ENCODE measurements at places on chromosomes 7 and 10.

DNA sequence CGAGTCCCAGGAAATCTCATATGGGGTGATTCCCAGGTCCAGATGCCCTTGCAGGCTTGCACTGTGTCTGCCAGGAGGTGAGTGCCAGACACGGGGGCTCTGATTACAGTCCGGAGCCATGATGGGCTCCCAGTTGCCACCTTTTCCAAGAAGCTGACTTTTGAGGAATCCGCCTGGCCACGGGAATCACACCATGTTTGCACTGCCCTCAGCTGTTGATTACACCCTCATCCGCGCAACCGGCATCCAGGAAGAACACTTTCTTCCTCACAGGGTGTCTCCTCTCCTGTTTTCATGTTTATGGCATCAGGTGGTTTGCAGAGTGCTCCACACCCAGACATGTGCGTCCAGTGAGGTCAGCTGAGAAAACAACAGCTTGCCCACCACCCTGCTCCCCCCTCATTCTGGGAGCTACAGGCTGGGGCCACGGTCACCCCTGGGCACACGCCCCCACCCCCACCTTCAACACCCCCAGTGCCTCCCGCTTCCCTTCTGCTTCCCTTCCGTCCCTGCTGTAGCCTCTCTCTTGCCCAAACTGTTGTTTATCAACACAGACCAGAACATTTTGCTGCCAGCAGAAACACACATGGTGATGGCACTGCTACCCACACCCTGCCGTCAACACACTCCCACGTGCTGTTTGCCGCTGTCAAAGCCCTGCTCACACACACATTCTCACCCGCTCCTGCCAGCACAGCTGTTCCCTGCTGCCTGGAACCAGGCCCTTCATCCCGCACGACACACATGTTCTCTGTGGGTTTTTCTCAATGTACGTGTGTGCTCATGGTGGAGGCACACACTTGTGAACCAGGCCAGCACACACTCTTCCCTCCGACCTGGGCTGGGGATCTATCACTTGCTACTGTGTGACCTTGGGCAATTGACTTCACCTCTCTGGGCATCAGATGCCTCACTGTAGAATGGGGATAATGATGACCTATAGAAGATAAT lies 35.8 kb downstream of the DDIT4 start:
- no peak for DNase-seq

DNA sequence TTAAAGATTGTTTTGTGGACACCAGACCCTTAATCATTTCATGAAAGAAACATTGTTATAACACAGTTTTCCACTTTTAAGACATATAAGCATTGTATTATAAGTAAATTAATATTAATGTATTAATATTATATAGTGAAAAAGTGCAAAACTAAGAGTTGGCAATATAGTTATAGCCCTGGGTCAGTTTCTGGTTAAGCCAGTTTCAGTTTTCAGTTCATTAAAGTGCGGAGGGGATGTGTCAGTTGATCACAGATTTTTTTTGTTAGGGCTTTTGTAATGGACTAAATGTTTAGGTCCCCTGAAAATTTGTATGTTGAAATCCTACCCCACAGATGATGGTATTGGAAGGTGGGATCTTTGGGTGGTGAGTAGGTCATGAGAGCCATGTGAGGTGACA lies 45.7 kb upstream of the GPR37 start:
- no peak for DNase-seq

- peak; percentile 55 for DNase-seq
Measured at GRCh38 chr7:29563590-29564495, at the start of gene PRR15. PRR15 (plus strand) TSS chr7:29563835; CDS start chr7:29566330, 2,495 bp downstream.

GRCh38 chr10:79347894-79348639 lies 798 bp downstream of the PPIF start:
- peak; percentile 5 for DNase-seq

DNA sequence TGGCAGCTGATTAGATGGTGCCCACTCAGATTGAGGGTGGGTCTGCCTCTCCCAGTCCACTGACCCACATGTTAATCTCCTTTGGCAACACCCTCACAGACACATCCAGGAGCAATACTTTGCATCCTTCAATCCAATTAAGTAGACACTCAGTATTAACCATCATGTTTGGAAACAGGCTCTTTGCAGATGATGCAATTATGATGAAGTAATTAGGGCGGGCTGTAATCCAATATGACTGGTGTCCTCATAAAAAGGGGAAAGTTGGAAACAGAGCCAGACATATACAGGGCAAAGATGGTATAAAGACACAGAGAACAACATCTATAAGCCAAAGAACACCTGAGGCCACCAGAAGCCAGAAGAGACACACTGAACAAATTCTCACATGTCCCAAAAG lies 658.6 kb downstream of the CCSER2 start:
- no peak for DNase-seq

DNA sequence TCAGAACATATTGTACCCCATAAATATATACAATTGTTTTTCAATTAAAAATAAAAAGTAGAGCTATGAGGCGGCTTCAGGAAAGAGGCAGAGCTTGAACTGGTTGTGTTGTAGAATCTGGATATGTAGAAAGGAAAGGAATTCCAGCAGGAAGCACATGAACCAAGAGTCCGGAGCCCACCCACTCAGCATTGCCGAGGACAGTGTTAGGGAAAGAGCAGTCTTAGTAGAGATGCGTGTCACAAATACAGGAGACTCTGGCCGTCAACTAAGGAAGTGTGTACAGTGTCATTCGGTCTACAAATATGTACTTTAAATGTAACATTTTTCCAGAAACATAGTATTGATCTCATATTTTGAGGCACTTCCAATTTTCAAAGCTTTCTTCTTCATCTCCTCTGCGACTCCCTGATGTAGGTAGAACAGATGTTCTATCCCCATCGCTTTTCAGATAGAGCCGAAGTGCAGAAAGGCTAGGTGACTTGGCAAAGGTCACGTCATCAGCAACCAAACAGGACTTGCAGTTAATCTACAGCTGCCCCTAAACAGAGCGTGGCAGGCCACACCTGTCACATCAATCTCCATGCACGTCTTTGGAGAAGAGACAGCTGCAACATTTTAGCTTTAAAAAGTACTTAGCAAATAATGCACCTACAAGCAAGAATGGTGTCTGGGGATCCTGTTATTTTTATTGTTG lies 25.3 kb upstream of the GJD4 start:
- DNase-seq: no peak

- DNase-seq: no peak
Measured at GRCh38 chr7:147305827-147306226, 1189.2 kb downstream of the CNTNAP2 start.

GRCh38 chr7:37440738-37441385 lies 7.8 kb downstream of the ELMO1 start:
- no peak for DNase-seq

DNA sequence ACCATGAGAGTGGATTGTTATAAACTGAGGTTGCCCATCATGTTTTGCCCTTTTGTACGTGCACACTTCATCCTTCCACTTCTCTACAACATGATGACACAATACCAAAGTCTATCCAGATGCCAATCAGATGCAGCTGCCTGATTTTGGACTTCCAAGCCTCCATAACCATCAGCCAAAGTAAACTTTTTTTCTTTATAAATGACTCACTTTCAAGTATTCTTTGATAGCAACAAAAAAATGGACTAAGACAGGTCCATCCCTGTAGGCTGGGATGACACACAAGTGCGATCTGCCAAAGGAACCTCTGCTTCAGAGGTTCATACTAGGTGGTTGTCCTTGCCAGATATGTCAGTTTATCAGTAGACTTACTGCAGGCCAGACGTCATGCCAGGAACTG lies 320.2 kb upstream of the FZD1 start:
- no peak for DNase-seq

DNA sequence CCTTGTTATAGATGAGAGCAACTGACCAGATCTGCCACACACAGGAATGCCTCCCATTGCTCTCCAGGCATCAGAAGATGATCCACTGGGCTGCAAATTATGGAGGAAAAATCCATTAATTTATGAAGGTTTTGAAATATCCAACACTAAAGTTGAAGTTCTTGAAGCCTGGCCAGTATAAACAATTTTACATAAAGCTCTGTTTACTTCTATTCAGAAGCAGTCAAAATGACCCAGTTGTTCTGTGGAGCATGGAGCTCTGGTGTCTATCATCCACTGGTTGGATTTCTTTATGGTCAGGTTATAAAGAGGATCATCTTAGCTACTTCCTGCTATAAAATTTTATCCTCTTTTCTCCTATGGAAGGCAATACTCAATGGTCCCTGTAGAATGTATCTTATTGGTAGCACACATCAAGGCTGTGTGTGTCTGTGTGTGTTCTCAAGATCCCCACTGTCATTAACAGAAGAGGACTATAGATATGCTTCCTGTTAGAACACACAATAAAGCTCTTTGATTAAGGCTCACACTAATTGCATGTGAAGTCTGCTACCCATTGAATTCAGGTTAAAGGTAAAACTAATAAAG lies 747.4 kb downstream of the SUGCT start:
- no peak for DNase-seq

DNA sequence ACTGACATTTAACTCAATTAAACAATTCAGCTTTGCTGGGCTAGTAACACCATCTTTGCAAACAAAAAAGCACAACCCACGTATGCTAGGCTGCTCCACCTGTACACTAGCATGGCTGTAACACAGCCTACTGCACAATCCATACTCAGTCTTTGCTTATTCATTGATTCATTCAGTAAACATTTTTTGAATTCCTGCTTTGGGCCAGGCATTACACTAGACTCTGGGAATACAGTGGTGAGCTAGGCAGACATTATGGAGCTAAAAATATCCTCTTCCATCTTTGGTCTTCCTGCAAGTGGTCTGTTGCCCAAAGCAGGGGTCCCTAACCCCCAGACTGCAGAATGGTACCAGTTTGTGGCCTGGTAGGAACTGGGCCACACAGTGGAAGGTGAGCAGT lies 9.9 kb downstream of the CNNM1 start:
- no peak for DNase-seq

DNA sequence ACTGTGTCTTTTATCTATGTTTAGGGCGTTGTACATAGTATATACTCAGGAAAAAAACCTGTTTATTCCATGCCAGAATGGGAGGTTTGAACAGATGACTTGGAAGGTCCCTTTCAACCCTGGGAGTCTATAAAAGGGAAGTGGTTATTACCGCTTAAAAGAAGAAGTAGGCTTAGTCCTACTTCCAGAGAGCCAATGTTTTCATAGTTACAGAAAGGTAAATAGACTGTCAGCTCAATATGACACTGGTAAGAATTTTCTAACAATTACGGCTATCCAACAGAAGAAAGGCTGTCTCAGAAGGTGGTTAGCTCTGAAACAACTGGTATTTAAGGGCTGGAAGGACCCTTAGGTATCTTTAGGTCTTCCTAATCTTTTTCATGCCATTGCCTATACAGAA lies 1.1 kb upstream of the TFAM start:
- no peak for DNase-seq

GRCh38 chr10:32055478-32056135 lies 618 bp downstream of the KIF5B start:
- DNase-seq: peak; percentile 36

GRCh38 chr7:115864082-115864481 lies 166.5 kb downstream of the TFEC start:
- DNase-seq: no peak

DNA sequence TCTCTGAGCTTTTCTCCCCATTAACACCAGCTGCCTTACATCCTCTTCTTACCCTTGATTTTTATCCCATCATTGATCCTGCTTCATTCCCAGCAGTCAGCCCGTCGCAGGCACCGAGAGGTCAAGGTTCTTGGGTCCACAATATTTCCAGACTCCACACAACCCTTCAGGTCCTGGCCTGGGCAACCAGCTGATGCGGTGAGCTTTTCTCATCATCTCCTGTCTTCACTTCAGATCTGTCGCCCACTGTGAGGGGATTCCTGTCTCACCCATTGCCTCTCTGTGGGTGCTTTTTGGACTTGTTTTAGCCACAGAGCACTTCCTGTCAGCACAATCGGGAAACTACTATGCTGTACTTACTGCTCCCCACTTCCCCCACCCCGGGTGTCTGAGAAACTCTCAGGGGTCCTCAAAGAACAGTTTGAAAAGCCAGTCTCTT lies 8.4 kb upstream of the PVRIG start:
- no peak for DNase-seq

DNA sequence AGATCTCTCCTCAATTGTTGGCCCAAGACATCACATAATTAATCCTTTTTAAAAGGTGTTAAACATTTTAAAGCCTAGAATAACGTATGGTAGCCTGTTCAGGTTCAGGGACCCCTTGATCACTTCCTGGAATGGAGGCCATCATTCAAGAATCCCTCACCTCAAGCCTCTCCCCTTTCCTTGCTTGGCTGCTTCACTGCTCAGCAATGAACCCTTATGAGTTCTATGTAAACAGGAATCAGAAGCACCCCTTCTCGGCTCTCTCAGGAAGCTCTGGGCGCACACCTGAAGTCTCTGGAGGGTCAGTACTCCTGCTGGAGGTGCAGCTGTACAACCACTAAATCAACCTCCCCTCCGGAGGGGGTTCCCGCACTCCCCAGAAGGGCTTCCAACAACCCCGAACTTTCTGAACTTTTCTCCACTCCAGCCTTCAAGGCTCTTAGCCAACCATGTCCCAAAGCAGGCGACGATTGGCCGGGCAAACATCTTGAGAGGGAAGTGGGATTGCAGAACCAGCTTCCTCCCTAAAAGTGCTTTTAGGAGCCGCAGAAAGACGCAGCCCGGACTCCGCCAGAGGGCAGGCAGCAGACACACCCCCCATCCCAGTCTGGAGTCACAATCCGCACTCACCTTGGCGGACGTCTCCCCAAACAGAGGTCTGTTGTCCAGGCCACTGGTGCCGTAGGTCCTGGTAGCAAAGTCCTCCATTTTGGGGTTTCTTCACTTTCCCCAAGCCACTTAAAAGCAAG lies 562 bp downstream of the TMEM243 start:
- DNase-seq: no peak

- no peak for DNase-seq
Measured at GRCh38 chr10:88974446-88975376, 15.9 kb upstream of the FAS start.

DNA sequence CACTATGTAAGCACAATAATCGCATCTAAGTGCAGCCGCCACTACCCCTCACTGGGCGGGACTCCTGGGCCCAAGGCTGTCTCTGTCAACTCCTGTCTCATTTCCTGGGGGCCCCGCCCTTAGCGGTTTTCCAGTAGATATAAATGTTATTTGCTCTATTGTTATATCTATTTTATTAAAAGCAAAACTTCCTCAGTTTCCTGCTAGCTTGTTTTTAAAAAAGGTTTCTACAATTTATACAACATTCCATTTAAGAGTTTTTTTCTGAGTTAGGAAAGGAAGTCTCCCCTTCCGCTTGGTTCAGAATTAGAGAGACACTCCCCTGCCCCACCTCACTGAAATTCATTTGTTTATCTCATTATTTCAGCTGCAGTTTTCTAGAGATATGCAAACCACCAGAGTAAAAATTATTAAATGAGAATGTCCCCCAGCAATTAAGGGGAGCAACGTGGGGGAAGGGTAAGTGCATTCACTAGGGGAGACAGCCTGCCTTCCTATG lies 82.7 kb downstream of the RAMP3 start:
- no peak for DNase-seq

Data from COR-L47 (cell line).